Cardiac fibroblast (primary cell): ENCODE measurements at places on chromosomes 4 and X.
A peak's percentile ranks its signal among the peaks of the same experiment; 100 is the strongest.

- peak; percentile 20 for DNase-seq
Measured at GRCh38 chrX:138925330-138925729, 213.8 kb upstream of the FGF13 start.

- no peak for DNase-seq
Measured at GRCh38 chrX:108610141-108610540, 126.2 kb downstream of the IRS4 start.

- DNase-seq, result no peak
Measured at GRCh38 chr4:54643958-54644751, 13.6 kb upstream of the KIT start.

GRCh38 chr4:186701273-186701672 lies 22.4 kb downstream of the FAT1 start:
- peak; percentile 54 for DNase-seq

DNA sequence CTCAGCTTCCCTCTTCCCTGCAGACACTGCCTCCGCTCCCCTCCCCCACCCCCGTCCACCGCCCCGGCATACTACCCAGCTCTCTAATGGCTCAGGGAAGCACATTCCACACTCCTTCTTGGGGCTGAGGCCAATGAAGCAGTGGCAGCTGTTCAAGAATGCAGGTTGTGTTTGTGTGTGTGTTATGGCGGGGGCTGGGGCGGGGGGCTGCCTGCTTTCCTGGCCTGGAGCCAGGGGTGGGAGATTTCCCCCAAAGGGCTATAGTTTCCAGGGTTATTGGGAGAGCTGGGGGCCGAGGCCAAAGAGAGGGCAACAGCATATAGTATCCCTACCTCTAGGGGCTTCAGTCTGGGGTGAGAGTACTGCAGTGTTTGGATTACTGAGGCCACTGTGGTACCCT lies 149.4 kb downstream of the EFNB1 start:
- peak; percentile 20 for DNase-seq

- DNase-seq, result no peak
Measured at GRCh38 chr4:140368686-140369085, 4.8 kb upstream of the SCOC start.

DNA sequence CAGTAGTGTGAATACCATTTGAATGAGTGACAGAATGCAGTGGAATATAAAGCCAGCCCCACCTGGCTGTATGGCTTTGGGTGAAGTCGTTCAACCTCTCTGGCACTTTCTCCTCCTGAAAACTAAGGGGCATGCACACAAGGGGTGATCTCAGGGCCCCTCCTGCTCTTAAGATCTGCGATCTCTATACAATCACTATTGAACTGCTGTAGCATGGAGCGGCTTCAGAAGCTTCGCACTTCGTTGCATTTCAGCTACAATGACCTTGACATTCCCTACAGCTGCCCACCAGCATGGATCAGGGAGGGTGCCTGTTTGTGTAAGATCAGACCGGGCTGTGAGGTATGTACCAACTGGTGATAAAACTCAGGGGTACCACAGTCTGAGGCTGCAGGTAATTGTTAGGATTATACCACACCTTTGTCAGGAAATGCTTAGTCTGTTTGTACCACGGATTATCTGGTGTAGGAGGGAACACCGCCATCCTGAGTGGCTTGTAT lies 85.2 kb downstream of the AASDH start:
- no peak for DNase-seq

- peak; percentile 85 for DNase-seq
Measured at GRCh38 chr4:173490817-173491528, 39.1 kb downstream of the HAND2 start.

DNA sequence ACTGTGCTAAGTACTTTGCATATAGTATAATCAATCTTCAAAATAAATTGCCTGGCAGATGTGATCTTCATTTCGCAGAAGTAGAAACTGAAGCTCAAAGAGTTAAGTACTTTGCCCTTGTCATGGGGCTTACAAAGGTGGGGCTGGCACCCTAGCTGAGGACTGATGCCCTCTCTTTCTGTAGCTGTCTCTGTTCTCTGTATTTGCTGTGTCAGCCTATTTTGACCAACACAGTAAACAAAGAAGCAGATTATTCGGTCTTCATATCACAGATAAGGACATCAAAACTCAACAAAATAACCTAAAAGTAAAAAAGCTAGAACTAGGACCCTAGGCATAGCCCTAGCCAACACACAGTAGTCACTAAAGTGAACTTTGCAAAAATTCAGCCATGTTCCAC lies 570.5 kb upstream of the TENM3 start:
- no peak for DNase-seq

DNA sequence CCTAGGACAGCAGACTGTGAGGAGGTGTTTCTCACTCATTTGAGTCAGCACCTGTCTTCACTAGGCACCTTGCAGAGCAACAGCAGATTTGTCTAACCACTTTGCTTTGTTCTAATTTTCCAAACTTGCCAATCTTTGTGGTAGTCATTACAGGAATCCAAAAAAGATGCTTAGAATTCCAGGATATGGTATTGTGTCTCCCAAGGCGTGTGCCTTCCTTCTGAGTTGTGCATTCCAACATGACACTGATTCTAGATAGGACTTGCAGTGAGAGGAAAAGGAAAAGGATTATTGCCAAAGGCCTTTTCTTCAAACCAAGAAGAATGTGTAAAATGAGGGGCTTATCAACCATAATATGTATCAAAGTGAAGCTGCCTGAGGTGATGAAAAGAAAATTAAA lies 126.2 kb downstream of the MAPK10 start:
- DNase-seq, result peak; percentile 25

- DNase-seq, result peak; percentile 47
Measured at GRCh38 chrX:2500091-2500802, 529 bp downstream of the DHRSX start.

DNA sequence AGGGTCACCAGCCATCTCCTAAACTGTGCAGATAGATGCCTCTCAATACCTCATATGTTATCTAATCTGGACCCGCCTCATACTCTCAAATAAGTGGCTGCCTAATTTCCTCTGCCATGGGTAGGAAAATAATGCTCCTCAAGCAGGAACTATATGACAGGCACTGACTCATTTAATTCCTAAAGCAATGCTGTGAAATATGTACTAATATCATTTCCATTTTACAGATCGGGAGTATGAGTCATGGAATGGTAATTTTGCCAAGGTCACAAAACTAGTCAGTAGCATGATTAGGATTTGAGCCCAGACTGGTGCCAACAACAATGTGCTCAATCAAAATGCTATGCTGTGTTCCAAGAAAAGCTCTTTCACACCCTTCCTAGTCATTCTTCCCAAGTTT lies 3.0 kb upstream of the NXT2 start:
- DNase-seq, result peak; percentile 48

GRCh38 chr4:27003642-27004113 lies 143.0 kb downstream of the STIM2 start:
- peak; percentile 29 for DNase-seq

- peak; percentile 82 for DNase-seq
Measured at GRCh38 chr4:76562161-76562560, 127.1 kb downstream of the SHROOM3 start.

DNA sequence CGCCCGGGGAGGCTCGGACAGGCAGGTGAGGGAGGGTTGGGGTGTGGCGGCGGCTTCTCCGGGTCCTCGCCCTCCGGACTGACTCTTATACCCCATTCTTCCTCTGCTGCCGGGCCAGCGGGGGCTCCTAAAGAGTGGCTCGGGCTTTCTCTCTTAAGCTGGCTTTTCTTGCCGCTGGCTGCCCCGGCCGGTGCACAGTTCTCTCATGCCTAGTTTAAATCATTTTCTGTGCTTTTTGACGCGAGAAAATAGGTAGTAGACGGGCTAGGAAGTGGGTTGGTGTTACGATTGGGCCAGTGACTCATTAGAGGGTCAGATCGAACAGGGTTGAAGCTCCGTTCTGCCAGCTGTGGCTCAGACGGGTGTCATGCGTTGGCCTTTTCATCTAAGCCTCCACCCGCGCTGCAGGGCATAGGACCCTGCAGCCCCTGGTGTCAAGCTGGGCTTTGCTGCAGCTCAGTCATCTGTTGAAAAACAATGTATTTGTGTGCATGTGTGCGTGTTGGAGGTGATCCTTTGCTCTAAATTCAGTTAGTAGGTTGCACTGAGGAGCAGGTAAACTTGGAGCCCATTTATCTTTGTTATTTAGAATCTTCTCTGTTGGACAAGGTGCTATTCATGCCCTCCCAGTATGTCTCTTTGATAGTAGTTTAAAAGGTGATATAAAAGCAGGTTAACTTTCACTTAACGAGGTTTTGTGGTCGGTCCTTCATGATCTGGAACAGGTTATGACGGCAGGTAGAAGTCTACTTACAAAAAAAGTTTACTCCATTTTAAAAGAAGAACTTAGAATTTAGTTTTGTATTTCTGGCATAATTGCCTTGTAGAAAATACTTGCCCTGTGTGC lies 802 bp downstream of the BMP2K start:
- DNase-seq, result peak; percentile 48

DNA sequence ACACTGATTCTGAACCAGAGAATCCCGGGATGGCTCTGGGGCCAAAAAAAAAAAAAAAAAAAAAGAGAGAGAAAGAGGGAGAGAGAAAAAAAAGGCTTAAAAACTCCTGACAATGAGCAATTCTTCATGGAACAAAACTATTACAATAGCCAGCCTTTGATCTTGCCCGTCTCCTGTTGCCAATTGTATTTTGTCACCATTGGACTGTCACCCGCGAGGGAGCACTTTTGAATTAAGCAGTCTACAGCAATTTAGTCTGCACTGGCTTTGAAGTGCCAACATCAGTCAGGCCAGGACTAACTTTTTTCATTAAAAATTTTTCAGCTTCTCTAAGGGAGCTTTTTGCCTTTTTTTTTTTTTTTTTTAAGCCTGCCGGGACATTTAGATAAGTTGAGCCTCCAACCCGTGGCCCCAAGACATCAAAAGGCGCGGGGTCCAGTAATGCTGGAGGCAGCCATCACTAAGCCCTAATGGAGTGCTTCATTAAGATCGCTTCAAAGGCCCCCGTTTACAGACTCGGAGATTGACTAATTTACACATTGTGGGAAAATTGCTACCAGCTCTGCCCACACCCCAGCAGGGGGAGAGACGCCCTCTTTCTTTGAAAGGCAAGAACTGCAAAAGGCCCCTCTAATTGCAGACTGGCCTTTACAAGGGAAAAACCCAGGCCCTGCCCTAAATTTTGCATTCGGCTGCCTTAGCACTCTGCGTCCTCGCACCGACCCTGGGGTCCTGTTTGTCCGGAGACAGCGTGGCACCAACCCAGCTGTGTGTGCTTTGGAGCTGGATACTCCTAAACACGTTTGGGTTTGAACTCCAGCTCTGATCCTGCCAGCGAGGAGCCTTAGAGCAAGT lies 98.1 kb upstream of the MSX1 start:
- no peak for DNase-seq

GRCh38 chr4:160129439-160129838 lies 1026.6 kb downstream of the RAPGEF2 start:
- no peak for DNase-seq

- no peak for DNase-seq
Measured at GRCh38 chrX:133983974-133984845, 1.2 kb downstream of the GPC3 start.
